ENCODE measurements at places on chromosomes 12 and 14.

- no peak for DNase-seq
Measured at GRCh38 chr14:74669846-74670245, 43.0 kb downstream of the AREL1 start.

GRCh38 chr12:75020068-75020557 is 189.5 kb downstream of the KCNC2 start:
- no peak for DNase-seq

GRCh38 chr14:73393375-73393774 is 65.0 kb downstream of the NUMB start:
- DNase-seq = no peak

DNA sequence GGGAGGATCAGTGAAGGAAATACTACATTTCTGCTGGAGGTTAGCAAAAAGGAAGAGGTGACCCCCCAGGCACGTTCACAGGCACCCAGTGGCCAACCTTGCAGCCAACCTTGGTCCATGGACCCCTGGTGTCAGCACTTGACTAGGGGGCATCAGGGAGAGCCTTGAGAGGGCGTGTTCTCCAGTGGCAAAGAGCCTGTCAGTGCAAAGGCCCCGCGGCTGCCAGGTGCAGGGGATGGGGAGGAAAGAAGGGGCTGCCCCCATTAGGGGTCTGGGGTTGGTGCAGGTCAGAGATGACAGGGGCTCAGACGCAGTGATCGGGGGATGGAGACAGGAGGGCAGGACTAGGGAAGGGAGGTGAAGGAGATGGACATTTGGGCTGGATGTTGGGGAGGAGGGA is 22.7 kb upstream of the ULK1 start:
- no peak for DNase-seq

DNA sequence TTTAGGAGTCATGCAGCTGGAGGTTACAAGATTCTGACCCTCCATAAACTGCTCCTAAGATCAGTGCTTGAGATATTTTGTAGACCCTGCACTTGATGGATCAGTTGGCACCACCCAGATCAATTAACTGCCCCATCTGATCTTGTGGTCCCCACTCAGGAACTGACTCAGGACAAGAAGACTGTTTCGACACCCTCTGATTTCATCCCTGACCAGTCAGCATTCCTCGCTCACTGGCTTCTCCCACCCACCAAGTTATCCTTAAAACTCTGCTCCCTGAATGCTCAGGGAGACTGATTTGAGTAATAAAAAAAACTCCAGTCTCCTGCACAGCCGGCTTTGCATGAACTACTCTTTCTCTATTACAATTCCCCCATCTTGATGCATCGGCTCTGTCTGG is 360.2 kb downstream of the GALC start:
- no peak for DNase-seq

- DNase-seq = no peak
Measured at GRCh38 chr14:68695326-68695768, 97.5 kb downstream of the ZFP36L1 start.

Measured in retina (tissue), 1 donor.